Activated naive CD8-positive, alpha-beta T cell treated with anti-CD3 and anti-CD28 coated beads, Interleukin-2, amount 50 U/mL, for 24 hours (primary cell): ENCODE measurements at places on chromosomes 12 and 14.

DNA sequence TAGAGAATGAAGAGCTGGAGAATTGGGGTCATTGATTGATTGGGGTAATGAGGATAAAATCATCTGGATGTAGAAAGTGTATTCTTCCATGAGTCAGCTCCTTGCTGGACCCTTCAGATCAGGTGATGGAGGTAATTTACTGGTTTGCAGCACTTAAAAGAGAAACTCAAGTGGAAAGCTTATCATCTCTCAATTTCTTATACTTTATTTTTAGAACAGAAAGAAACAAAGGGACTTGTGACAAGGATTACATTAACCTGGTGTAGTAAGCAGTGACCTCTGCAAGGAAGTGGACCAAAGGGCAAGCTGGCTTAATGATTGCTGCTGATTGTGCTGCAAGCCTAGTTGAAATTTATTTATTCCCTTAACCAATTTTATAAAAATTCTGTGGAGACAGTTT is 405.0 kb downstream of the TRHDE start:
- DNase-seq, result no peak

DNA sequence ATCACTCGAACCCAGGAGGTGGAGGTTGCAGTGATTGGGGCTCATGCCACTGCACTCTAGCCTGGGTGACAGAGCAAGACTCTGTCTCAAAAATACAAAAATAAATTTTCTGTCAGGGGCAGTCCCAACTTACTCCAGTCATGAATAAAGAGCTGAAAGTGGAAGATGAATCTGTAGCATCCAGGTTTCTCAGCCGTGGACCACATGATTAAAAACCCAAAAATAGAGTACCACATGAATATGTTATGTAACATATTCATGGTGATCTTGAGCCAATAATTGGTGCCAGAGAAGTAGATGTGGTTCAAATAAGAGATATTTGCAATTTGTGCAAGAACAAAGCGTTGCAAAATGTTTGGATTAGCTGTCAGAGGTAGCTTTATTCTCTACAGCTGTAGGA is 23.1 kb downstream of the SPIC start:
- no peak for DNase-seq

GRCh38 chr14:37623971-37624370 is 28.5 kb downstream of the TTC6 start:
- no peak for DNase-seq

GRCh38 chr14:95288672-95289322 is 30.9 kb downstream of the CLMN start:
- no peak for DNase-seq

DNA sequence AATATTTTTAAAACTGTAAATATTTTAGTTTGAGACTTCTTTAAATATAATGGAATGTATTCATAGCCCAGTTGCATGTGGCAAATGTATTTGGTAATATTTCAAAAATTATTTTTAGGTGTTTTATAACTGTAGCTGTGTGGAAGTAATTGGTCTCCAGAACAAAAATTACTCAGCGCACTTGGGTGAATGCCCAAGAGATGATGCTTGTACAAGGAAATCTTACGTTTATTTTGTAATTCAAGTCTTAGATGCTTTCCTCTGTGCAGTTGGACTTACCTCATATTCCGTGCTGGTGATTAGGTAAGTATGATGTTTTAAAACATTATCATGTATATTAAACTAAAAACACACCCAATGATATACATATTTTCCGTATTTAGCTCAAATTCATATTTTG is 76.7 kb upstream of the SLCO1B1 start:
- no peak for DNase-seq

DNA sequence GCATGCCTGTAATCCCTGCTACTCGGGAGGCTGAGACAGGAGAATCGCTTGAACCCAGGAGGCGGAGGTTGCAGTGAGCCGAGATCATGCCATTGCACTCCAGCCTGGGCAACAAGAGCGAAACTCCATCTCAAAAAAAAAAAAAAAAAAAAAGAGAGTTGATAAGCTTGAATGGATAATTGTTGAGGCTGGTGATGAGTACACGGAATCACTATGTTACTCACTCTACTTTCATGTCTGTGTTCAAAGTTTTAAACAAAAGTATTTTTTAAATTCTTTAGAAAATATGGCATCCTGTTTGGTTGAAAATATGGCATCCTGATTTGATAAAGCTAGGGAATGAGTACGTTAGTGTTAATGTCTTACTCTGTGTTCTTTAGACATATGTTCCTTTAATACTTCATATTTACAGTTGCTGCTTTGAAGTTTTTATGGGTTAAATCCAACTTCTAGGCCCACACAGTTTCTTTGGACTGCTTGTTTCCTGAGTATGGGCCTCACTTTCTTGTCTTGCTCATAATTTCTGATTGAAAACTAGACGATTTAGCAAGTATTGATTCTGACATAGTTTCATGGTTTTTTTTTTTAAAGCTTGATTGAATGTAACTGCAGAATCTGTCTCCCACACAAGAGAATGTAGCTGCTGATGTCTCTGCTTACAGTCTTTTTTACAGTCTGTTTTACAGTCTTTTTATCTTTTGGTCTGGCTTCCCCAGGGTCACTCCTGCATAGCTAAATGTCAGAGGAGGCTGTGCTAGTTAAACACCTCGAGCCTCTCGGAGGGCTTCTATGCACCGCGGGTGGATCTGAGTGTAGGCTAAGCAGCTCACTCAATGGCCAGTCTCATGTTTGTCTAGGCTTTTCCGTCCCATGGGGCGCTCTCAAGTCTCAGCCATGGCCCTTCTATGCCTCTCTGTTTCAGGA is 14.1 kb upstream of the FBLN5 start:
- DNase-seq, result no peak

GRCh38 chr12:96257550-96258103 is 63.5 kb downstream of the ELK3 start:
- no peak for DNase-seq

GRCh38 chr12:21773806-21774205 is 700 bp downstream of the KCNJ8 start:
- no peak for DNase-seq

- DNase-seq, result no peak
Observed at GRCh38 chr14:94354638-94355185, 31.6 kb upstream of the SERPINA6 start.

DNA sequence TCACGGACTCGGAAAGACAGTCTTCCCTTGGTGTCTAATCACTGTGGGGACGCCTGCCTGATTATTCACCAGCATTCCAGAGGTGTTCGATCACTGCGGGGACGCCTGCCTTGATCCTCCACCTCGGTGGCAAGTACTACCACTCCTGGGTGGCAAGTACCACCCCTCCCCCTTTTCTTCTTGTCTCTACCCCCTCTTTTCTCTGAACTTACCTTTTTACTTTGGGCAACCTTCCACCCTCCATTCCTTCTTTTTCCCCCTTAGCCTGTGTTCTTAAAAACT is 12.0 kb upstream of the LGMN start:
- DNase-seq, result no peak

DNA sequence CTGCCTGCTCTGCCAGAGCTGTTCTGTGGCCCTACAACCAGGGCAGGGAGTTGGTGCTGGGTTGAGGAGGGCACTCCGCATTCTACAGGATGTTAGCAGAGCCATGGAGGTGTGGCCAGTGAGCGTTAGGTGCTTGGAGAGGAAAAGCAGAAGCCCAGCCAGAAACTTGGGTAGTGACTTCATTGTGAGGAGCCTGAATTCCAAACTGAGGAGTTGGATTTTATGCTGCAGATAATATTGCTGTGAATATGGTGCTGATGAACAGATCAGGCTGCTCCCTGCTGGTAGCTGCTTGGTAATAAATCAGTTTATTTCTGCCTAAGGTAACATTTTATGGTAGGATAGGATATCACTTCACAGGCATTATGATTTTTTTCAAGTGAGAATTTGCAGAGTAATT is 7.1 kb upstream of the CCDC175 start:
- DNase-seq, result no peak

- no peak for DNase-seq
Observed at GRCh38 chr14:56040121-56040520, 78.1 kb upstream of the PELI2 start.
